ENCODE measurements at places on chromosomes 5 and 9. TPM values are rescaled to one million over a fixed set of nuclear protein-coding genes. Genes with fewer than 3 reads are reported as not detected.

DNA sequence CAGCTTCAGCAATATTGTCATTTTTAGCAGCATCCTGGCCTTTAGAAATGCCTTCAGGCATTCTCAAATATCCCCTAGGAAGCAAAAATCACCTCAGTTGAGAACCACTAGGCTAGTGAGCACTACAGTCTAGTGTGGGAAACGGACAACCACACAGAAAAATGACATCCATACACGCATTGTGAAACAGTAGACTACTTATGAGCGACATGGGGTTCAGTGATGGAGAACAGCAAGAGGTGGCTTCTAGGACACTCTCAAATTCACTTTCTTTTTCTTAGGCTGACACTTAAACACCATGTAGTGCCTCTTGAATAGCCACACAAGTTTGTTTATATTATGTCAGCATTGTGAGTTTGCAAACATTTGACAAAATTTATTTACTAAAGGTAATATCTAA lies 203.0 kb downstream of the KDM4C start:
- no peak for DNase-seq

- no peak for DNase-seq
Observed at GRCh38 chr5:123964884-123965283, 452.9 kb downstream of the CSNK1G3 start.

- DNase-seq = no peak
Observed at GRCh38 chr9:93286252-93287188, 102.6 kb downstream of the WNK2 start.

- DNase-seq = no peak
Observed at GRCh38 chr9:17574342-17574741, 4.5 kb upstream of the SH3GL2 start.

The TMEM232 gene
- 1.8 TPM for polyA plus RNA-seq

The PCDHA3 gene
- polyA plus RNA-seq = 0.38 TPM

The HMCN2 gene
- polyA plus RNA-seq = 1.4 TPM

The ADGRD2 gene
- not detected for polyA plus RNA-seq

Measured in aorta (tissue), 5 donors.